Esophagus muscularis mucosa (tissue), 4 donors: ENCODE measurements at places on chromosomes 5 and 9. TPM values are rescaled to one million over a fixed set of nuclear protein-coding genes. Genes with fewer than 3 reads are reported as not detected.

DNA sequence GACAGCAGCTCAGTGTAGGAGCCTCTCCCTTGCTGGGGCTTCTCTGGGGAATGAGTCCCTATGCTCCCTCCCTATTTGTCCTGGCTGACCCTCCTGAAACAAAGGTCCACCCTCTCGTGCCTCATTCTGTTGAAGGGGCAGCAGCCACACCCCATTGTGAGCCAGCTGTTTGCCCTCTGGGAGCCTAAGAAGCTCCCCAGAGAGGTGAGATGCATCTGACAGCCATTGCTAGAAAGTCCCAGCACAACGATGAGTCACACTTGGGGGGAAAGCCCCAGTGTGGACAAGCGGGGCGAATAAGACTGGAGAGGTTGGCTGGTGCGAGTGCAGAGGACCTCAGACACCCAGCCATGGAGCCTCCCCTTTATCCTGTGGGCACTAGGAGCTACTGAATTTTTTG is 101.4 kb downstream of the PPARGC1B start:
- DNase-seq = no peak
- no peak overlapping the region for H3K27ac ChIP-seq
- H3K36me3 ChIP-seq = peaks cover 52% of the 10 kb centered on the region
- no peaks in the 10 kb centered on the region for H3K27me3 ChIP-seq
- H3K4me3 ChIP-seq = no peak overlapping the region

DNA sequence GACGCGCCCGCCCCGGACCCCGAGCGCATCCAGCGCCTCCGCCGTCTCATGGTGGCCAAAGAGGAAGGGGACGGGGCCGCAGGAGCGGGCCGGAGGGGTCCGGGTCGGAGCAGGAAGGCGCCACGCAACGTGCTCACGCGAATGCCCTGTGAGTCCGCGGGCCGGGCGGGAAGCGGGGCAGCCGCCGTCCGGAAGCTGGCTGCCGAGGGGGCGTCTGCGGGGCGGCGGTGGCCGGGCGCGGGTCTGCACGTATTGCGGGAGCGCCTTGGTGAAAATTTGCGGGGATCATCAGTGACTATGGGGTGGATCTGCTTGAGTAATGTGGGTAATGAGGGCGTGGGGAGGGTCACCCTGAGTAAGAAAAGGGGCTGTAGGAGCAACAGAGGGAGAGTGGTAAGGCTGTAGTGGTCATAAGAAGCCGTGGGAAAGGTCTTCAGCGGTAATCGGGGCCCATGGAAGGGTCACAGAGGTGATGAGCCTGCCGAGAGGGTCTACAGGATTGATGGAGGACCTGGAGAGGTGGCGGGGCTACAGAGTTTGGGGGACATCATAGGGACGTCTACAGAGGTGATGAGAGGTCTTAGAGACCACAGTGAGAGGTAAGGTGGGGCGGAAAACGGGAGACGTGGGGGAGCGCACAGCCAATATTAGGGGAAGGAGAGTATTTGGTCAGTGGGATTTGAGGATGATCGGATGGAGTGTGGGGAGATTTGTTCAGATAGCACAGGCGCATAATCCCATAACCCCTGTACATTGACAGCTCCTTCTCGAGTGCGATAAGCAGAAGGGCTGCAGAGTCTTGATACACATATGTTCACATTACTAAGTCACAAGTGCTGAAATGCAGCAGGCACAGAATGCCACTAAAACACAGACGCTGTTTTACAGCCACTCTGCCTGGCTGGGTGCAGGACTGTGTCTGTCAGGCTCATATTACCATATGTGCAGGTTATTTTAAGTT is 819 bp downstream of the LSM11 start:
- no peaks in the 10 kb centered on the region for H3K27me3 ChIP-seq
- peak overlapping the region; percentile 89 for H3K27ac ChIP-seq
- H3K4me3 ChIP-seq = peak overlapping the region; percentile 88
- H3K4me1 ChIP-seq = peaks cover 56% of the 10 kb centered on the region

SPINK4 gene
- total RNA-seq = not detected

CCDC152 gene
- total RNA-seq = 0.66 TPM

GRCh38 chr9:134898319-134898718 is 17.7 kb downstream of the FCN2 start:
- no peaks in the 10 kb centered on the region for H3K36me3 ChIP-seq
- no peak overlapping the region for H3K4me3 ChIP-seq
- no peaks in the 10 kb centered on the region for H3K27me3 ChIP-seq

EPB41L4A gene
- 22.8 TPM for total RNA-seq

GRCh38 chr5:147481376-147481775 is 28.5 kb downstream of the DPYSL3 start:
- no peak overlapping the region for H3K4me3 ChIP-seq
- DNase-seq = no peak
- peaks cover 48% of the 10 kb centered on the region for H3K4me1 ChIP-seq

- H3K4me1 ChIP-seq = peaks cover 52% of the 10 kb centered on the region
- no peaks in the 10 kb centered on the region for H3K36me3 ChIP-seq
- no peak overlapping the region for H3K4me3 ChIP-seq
- H3K27ac ChIP-seq = no peak overlapping the region
These were observed 45.7 kb downstream of the CXXC5 start for GRCh38 chr5:139693676-139694364.

MYORG gene
- 7.8 TPM for total RNA-seq

GRCh38 chr9:137438591-137439157 is 2.5 kb downstream of the ENTPD8 start:
- H3K36me3 ChIP-seq = no peaks in the 10 kb centered on the region
- H3K27me3 ChIP-seq = peaks cover 14% of the 10 kb centered on the region
- no peak overlapping the region for H3K4me3 ChIP-seq
- no peak for DNase-seq
- H3K27ac ChIP-seq = no peak overlapping the region

DNA sequence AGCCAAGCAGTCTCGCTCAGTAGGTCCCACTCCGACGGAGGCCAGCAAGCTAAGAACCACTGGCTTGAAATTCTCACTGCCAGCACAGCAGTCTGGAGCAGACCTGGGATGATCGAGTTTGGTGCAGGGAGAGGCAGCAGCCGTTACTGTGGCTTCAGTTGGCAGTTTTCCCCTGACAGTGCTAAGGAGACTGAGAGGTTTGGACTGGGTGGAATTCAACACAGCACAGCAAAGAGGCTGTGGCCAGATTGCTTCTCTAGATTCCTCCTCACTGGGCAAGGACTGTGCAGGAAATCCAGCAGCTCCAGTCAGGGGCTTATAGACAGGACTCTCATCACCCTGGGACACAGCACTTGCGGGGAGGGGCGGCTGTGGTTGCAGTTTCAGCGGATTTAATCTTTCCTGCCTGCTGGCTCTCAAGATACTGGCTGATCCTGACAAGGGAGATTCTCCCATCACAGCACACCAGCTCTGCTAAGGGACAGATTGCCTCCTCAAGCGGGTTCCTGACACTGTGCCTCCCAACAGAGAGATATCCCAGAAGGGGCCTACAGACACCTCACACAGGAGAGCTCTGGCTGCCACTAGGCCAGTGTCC is 122.1 kb downstream of the YIPF5 start:
- DNase-seq = no peak
- no peaks in the 10 kb centered on the region for H3K27me3 ChIP-seq
- H3K36me3 ChIP-seq = no peaks in the 10 kb centered on the region
- no peaks in the 10 kb centered on the region for H3K4me1 ChIP-seq
- no peak overlapping the region for H3K4me3 ChIP-seq

- peaks cover 16% of the 10 kb centered on the region for H3K36me3 ChIP-seq
- no peak for DNase-seq
- no peaks in the 10 kb centered on the region for H3K4me1 ChIP-seq
- no peaks in the 10 kb centered on the region for H3K27me3 ChIP-seq
These were observed 155.0 kb downstream of the MAN2A1 start for GRCh38 chr5:109844695-109845094.

IL31RA gene
- not detected for total RNA-seq

PCDHB12 gene
- 2.2 TPM for total RNA-seq
